ENCODE measurements at places on chromosomes 1 and 21.
A peak's percentile ranks its signal among the peaks of the same experiment; 100 is the strongest.

DNA sequence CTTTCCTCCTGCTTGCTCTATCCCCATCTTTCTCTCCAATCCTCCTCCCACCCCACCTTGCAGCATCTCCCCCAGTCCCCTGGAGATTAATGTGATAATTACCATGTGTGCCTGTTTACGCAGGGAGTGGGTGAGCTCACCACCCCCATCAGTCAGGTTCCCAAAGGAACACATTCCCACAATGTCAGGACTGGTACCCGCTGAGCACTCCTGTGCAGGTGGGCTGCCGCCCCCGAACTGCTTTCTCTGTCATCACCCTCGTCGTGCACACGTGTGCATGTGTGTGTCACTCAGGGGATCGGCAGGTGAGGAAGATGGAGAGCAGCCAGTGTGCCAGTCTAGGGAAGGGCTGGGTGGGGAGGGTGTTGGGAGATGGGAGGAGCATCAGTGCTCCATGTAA is 163.4 kb downstream of the CACNA1E start:
- DNase-seq, result no peak

- DNase-seq, result no peak
These were observed 16.4 kb downstream of the CAPZA1 start for GRCh38 chr1:112636056-112636455.

GRCh38 chr1:158506369-158506987 is 34.5 kb downstream of the OR10R2 start:
- DNase-seq, result peak; percentile 10

DNA sequence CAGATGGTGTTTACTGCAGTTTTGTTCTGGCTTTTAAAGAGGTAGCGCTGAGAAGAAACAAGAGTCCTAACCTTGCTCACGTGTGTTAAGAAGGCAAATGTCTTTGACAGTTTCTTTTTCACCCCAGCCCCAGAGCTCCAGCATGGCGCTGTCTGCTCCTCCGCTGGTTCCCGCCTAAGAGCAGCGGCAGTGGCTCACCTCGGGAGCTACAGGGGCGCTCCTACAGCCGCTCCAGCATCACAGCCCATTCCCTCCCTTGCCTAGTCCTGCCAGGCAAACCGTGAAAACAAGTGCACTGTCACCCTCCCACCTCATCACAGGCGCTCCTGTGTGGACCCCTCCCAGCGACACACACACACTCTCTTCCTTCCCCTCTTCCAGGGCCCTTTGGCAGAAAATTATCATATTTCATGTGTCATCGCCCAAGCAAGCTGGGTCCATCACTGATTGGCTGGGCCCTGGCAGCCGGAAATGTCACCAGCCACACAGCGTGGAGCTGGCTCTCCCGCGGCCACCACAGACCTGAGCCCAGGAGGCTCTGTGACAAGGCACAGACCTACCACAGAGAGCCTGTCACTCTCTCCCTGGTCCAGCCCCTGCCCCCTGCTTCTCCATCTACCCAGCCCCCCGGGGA is 1.2 kb upstream of the HIVEP3 start:
- peak; percentile 70 for DNase-seq

DNA sequence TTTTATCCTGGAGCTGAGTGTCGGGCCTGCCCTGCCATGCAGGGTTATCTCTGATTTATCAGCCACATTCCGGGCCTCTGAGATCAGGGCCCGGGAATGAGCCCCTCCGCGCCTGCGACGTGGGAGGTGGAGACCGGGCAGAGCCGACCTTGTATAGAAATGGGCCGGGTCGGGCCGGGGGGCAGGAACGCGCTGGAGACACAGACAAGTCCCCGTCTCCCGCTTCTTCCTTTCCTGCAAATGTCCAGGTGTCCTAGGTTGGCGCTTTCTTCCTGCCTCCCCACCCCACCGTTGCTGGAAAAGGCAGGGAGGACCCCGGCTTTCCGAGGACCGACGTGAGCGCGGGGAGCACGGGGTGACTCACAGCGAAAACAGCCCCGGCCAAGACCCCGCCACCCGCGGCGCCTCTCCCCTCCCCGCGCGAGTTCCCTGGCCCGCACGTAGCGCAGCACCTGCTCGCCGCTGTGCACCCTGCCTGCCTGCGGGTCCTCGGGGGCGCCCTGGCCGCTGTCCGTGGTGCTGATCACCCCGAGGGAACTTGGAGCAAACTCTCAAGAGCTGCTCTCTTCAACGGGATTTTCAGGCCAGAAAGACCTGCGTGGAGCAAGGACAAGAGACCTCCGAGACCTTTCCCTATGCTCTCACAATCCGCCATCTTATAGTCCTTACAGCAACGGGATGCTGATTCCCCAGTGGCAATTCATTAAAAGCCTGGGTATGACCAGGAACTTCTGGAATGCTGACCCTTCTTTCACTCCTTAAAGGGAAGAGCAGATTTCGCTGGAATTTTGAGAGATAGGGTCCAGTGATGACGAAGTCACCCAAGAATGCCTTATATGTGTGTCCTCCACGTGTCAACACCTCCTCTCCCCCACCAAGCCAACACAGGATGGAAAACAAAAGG is 475 bp upstream of the NPPB start:
- peak; percentile 88 for DNase-seq

DNA sequence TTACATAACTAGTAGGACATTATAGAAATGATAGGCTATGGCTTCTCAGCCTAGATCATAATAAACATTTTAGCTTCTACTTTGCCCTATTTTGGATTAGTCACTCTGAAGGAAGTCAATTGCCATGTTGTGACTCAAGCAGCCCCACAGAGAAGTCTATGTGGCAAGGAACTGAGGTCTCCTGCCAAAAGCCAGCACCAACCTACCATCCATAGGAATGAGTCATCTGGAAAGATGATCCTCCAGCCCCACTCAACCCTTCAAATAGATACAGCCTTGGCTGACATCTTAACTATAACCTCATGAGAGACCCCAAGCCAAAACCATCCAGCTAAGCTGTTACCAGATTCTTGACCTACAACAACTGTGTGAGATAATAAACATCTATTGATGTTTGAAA is 76.3 kb upstream of the BEND5 start:
- no peak for DNase-seq

DNA sequence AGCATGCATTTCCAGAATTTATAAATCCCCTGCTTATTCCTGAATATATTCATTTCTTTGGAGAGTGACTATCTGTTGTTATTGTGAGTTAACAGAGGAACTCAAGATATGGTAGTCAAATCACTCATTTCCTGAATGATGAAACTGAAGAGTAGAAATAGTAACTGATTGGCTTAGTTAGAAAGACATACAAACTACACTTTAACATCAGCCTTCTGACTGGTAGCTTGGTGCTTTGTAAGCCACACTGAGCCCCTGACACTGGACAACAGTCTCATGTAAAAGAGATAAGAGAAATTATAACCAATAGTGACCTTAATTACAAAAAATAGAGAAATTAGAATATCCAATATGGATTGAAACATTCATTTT is 4.8 kb downstream of the GBP7 start:
- no peak for DNase-seq

DNA sequence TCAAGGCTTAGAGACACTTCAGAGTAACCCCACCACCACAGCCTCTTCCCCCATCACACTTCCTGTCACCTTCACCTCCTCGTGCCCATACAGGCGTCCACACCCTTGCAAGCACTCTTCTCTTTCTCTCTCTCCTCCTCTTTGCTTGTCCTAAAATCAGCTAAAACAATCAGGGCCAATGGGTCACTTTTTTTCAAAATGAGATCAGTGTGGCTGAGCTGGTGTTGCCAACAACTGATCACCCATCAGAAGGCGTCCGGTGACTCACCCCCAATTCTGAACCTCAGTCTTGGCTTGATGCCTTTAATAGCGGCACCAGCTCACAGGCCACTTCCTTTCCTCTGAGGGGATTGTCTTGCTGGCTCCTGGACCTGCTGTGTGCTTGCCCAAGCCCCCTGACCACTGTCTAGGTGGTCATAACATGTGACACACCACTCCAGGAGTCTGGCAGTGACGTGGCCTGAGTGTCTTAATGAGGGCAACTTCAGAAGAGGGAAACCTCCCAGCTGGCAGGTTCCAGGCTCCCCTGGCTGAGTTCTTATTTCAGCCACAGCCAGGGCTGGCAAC is 1.6 kb downstream of the DRAXIN start:
- DNase-seq, result no peak

GRCh38 chr1:108190001-108190634 is 10.0 kb downstream of the SLC25A24 start:
- DNase-seq, result no peak

- DNase-seq, result peak; percentile 19
These were observed 235.2 kb downstream of the KCNT2 start for GRCh38 chr1:196372896-196373536.

- DNase-seq, result no peak
These were observed 15.8 kb downstream of the PLA2G2A start for GRCh38 chr1:19963636-19964035.

Measured in GM13976 (cell line).